ENCODE measurements at places on chromosomes 11 and 22.

GRCh38 chr22:37274380-37274862 is 7.9 kb upstream of the CYTH4 start:
- DNase-seq = no peak

DNA sequence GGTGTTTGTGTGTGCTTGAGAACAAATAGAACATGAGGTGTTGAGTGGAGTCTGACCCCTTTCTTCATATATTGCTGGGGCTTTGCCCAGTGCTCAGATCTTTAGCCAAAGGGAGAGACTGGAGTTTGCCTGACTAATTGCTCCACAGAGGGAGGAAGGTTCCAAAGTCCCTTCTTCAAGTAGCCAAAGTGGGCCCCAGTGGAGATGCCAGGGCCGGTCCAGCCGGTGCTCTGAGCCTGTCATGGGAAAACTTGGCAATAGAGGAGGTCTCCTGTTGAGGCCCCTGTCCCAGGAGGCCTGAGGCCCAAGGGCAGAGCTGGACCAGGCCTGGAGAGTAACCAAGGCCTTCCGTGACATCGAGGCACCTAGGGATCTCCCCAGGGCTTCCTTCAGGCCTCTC is 112.3 kb downstream of the DSCAML1 start:
- no peak for DNase-seq

DNA sequence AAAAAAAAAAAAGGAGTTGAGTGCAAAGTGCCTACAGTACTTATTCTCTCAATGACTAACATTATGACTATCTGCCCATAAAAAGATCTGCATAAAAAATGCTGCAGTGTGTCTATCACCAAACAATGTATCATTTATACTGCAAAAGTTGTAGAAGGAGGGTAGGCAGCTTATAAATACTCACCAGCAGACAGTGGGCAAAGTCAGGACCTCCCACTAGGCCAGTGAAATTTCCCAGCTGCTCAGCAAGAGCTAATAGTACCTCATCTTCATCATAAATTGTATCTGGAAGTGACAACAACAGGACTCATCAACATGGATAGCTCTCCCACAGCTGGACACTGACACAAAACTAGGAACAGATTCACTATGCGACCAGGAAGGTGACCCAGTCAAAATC is 1.6 kb downstream of the PPP2R1B start:
- no peak for DNase-seq

GRCh38 chr11:65625628-65626342 is 10.2 kb downstream of the PCNX3 start:
- peak; percentile 72 for DNase-seq

- peak; percentile 6 for DNase-seq
Observed at GRCh38 chr22:20488946-20489345, 6.6 kb downstream of the KLHL22 start.

DNA sequence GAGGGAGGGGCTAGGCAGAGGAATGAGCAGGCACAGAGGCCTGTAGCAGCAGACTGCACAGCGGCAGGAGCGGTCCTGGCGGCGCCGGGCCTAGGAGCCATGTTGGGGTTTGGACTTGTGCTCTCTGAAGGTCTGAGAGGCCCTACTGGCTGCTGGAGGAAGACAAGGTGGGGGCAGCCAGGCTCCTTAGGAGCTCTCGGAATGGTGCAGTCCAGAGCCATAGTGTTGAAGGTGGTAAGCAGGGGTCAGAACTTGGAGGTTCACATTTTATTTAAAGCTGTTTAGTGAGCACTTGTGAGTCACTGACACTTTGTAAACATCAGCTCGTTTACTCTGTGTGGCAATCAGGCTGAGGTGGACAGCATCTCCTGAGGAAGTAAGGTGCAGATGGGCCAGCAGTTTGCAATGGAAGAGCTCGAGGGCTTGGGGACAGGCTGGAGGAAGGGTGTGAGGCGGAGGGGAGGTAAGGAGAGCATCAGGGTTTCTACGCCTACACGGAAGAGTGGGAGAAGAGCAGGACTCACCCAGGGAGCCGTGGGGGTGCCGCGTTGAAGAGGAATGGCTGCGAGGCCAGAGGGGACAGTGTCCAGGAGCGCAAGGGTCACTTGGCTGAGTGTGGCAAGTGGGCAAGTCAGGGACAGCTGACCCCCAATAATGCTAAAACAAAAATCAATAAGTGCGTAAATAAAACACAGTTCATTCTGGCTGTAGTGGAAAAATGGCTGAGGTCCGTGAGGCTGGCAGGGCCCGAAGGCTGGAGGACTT is 10.0 kb upstream of the TMEM191C start:
- peak; percentile 3 for DNase-seq

GRCh38 chr11:127670374-127671119 is 670.0 kb upstream of the KIRREL3 start:
- no peak for DNase-seq

- DNase-seq = no peak
Observed at GRCh38 chr11:36233204-36233603, 56.0 kb downstream of the COMMD9 start.

- DNase-seq = no peak
Observed at GRCh38 chr22:32644252-32645100, 157.0 kb upstream of the TIMP3 start.

DNA sequence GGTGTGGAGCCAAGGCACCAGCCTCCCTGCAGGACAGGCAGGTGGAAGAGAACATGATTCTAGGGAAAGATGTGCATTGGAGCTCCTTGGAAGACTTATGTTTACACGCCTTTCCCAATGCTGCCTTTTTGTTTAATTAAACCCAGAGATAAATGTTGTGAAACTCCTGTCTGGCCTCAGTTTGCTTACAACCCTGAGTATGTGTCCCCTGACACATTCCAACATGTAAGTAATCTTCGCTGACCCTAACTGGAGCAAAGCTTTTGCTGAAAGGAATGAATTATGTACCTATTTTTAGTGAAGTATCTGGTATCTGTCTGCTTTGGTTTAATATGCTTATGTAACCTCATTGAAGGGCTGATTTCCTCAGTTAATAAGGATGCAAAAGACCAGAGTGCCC is 56.7 kb downstream of the APIP start:
- DNase-seq = no peak

DNA sequence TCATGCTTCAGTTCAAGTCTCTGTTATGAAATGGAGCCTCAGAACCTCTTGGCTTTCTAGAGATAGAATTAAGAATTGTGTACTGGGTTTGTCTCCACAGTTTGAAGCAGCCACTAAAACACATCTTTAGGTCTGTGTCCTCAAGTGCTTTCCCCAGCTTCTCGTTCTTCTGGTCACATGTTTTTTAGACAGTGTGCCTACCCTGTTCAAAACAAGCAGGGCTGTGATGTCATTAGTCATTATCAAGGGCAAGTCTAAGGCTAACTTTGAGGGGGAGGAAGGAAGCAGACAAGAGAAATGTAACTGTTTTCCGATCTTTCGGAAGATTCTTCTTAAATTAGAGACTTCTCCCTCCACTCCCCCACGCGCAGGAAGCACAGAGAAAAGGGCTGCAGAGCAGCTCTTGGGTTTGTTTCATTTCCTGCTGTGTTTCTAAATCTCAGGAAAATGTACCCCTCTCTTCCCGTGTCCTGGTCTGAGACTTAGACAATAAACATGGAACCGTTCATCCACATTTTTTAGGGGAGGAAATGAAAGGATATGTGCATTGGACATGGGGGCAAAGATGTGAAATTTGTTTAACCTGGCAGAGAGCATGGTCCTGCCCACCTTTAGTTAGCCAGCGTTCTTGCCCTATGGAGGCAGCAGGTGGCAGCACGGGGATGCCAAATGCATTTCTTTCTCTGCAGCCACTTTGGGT is 3.1 kb downstream of the AKIP1 start:
- DNase-seq = peak; percentile 64

DNA sequence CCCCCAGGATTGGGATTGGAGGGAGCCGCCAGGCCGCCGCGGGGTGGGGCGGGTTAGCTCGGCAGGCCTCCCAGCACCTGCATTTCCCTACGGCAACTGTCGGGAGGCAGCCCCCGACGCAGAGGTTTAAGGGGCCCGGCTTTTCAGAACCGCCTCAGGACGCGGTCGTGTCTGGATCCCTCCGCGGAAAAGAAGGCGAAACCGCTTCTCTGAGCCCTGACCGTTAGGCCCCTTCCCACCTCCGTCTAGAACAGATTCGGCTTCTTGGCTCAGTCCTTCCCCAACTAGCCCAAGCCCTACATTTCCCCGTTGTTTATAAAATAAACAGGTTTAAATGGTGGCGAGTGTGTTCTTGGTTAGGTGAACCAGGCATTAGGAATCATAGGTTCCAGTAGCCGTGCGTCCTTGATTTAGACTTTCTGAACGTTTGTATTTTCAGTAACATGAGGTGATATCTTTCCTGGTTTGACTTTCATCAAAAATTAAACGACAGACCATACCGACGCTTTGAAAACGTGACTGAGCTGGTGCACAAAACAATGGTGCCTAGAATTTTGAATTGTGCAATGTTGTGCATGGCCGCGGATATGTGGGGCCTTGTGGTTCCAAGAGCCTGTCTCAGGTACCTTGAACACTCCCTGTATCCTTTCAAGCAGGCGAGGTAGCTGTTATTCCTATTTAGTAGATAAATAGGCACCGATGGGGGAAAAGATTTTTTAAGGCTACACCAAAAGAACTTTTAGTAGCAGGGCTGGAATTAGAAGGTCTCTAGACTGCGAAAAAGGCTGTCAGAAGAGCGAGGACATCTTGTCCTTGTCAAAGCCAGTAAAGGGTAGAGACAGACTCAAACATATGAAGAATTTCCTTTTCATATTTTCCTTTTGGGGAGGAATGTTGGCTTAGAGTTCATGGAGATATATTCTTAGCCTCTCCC is 1.2 kb upstream of the HSPA8 start:
- no peak for DNase-seq

DNA sequence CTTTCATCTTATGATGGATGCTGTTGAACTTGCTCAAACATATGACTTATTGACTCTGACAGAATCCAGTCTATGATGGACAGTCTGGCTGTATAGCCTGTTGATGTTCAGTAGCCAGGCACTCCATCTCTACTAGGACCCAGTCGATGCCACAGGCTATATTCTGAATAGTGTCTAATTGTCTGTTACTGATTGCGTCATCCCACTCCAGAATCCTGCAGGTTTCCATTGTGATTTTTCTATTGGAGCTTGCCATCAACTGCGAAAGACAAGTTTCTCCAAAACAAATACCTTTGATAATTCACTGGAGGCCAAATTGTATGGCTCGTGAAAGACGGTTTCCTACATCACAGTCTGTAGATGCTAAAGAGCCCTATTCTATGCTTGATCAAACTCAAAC is 481.7 kb upstream of the CHORDC1 start:
- DNase-seq = no peak

GRCh38 chr22:48749555-48750227 is 1078.0 kb downstream of the BRD1 start:
- DNase-seq = no peak

- DNase-seq = no peak
Observed at GRCh38 chr22:33012833-33013450, 45.2 kb downstream of the SYN3 start.

- DNase-seq = no peak
Observed at GRCh38 chr22:43726322-43726721, 85.8 kb downstream of the EFCAB6 start.

- DNase-seq = no peak
Observed at GRCh38 chr11:116111546-116111945, 607.3 kb upstream of the CADM1 start.

DNA sequence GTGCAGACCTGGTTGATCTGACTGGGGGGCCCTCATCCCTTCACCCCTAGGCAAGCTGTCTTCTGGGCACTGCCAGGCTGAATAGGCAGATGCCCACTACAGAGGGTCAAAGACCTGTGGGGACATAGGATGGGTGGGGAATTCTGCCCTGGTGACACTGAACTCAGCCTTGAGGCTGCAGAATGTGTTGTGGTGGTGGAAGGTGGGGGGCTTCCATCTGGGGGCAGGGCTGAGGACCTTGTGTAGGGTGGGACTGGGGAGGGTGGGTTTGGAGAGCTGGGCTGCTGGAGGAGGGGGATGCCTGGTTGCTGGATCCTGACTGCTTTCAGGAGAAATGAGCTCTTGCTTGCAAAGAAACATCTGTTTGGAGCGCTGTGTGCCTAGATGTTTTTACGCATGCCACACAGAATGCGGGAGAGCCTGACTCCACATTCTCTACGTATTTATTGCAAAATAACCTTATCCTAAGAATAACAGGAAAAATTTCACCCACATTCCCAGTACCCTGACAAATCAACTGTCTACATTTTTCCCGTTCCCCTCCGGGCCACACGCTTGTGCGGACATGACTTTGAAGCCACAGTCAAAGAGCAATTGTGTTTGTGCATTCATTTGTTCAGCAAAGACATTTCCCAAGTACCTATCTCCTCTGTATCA is 18.3 kb downstream of the SMIM38 start:
- no peak for DNase-seq

- DNase-seq = no peak
Observed at GRCh38 chr22:50551160-50551752, 5.6 kb downstream of the KLHDC7B start.

GRCh38 chr22:24526191-24526590 is 28.7 kb downstream of the GUCD1 start:
- no peak for DNase-seq

GRCh38 chr11:120929664-120930154 is 94.2 kb upstream of the TBCEL start:
- DNase-seq = peak; percentile 90

GRCh38 chr22:40279017-40279416 is 67.3 kb upstream of the ADSL start:
- no peak for DNase-seq

DNA sequence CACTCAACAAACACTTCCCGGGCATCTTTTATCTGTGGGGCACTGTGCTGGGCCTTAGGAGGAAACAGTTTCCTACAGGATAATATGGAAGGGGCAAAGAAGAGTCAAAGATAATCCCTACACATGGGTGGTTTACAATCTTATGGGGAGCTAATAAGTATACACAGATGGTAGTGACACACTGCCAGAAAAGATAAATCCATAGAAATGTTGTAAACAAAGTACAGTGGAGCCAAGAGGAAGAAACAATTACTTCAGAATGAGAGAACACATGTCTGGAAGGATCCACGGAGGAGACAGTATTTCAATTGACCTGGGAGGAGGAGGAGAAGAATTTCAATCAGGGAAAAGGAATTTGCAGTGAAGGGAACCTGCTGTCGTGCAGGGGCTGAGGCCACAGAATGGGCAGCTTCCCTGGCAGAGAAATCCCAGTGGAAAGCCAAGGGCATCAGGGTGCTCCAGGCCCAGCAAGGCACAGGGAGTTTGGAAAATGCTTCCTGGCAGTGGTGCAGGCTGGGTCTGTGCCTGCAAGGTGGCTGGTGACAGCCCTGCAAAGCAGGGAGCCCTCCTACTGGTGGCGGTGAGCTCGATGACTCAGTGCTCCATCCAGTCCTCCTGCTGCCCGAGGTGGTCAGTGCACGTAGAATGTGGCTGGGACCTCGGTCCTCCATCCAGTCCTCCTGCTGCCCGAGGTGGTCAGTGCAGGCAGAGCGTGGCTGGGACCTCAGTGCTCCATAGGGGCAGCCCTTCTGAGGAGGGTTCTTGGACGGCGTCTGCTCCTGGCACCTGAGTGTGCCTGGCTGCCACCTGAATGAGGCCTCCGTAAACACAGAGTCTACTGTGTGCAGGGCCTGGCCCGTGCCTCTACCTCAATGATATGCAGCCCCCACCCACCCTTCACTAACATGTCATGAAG is 444.3 kb upstream of the B3GAT1 start:
- DNase-seq = no peak
